ENCODE measurements at places on chromosomes 6 and 20. TPM values are rescaled to one million over a fixed set of nuclear protein-coding genes. Genes with fewer than 3 reads are reported as not detected.

GRCh38 chr6:110331816-110332215 is 26.3 kb downstream of the METTL24 start:
- DNase-seq: no peak
- H3K36me3 ChIP-seq: no peaks in the 10 kb centered on the region
- H3K27ac ChIP-seq: no peak overlapping the region
- H3K4me1 ChIP-seq: peaks cover 5% of the 10 kb centered on the region

DNA sequence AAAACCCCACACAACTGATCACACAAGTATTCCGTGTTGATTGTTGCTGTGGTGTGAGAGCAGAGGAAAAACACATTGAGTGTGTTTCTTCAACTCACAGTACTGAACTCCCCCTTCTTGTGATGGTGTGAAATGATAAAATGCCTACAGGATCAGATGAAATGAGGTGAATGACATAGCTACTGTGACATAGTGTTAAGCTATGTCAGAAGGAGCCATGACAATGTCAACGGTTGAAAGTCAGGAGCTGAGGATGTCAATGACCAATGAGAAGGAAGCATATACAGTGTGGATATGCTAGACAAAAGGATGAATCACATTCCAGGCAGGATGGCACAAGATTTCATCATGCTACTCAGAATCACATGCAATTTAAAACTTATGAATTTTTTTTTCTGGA is 38.8 kb downstream of the WASF1 start:
- DNase-seq: no peak
- no peak overlapping the region for H3K27ac ChIP-seq
- no peaks in the 10 kb centered on the region for H3K36me3 ChIP-seq
- H3K4me3 ChIP-seq: no peak overlapping the region
- H3K4me1 ChIP-seq: no peaks in the 10 kb centered on the region
- H3K27me3 ChIP-seq: no peaks in the 10 kb centered on the region

DNA sequence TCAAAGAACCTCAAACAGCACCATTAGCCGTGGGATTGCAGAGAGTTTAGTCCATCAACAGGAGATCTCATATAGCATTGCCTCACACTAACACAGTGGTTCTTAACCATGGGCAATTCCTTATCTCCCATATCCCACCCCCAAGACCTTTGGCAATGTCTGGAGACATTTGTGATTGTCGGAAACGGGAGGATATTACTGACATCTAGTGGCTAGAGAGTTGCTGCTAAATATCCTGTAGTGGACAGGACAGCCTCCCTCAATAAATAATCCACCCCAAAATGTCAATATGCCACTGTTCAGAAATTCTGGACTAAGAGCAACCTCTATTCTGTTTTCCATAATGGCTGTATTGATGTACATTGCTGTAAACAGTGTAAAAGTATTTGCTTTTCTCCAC is 210.1 kb upstream of the CCN2 start:
- no peak overlapping the region for H3K27ac ChIP-seq
- H3K4me3 ChIP-seq: no peak overlapping the region
- DNase-seq: no peak
- no peaks in the 10 kb centered on the region for H3K27me3 ChIP-seq
- no peaks in the 10 kb centered on the region for H3K4me1 ChIP-seq

DNA sequence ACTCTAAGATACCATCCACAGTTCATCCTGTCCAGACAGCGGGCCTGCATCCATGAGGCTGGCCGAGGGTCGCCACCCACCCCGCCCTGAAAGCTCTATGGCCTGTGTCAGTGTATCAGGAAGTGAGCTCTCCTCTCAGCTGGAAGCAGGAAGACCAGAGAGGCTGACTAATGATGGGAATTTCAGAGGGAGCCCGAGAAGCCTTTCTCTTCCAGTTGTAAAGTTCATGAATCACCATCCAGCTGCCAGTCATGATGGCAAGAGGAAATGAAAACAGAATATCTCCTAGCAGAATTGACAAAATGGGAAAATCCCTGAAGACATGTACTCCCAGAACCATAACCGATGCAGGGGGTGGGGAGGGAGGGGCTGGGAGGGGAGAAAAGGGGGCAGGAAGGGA is 109.6 kb upstream of the RPS6KA2 start:
- H3K27me3 ChIP-seq: no peaks in the 10 kb centered on the region
- DNase-seq: no peak
- no peaks in the 10 kb centered on the region for H3K4me1 ChIP-seq
- no peak overlapping the region for H3K27ac ChIP-seq
- no peak overlapping the region for H3K4me3 ChIP-seq

DNA sequence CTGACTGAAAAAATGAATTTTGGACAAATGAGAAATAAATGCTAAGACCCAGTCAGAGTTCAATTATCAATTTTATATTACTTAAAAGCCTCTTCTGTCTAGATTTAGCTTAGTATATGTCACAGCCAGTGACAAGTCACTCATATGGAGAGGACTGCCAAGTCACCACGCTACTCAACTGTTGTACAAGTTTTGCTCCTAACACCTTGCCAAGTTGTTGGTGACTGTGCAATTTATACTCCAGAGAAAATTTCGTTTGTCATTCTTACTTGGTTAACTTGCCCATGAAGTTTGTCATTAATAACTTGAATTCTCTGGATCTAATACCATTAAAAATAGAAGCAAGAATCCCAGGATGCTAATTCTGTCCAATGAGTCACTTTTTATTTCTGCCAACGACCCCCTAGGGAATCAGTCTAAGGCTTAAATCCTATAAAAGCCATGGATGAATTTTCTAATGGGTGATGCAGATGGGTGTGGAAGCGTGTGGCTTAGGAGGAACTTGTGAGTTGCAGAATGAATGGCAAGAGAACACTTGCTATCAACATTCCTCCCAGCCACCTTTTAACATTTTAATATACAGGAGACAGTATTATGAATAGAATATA is 30.4 kb upstream of the FBXO30 start:
- H3K27me3 ChIP-seq: no peaks in the 10 kb centered on the region
- no peaks in the 10 kb centered on the region for H3K36me3 ChIP-seq
- DNase-seq: no peak
- no peak overlapping the region for H3K27ac ChIP-seq
- H3K4me3 ChIP-seq: no peak overlapping the region
- H3K4me1 ChIP-seq: peaks cover 9% of the 10 kb centered on the region

DNA sequence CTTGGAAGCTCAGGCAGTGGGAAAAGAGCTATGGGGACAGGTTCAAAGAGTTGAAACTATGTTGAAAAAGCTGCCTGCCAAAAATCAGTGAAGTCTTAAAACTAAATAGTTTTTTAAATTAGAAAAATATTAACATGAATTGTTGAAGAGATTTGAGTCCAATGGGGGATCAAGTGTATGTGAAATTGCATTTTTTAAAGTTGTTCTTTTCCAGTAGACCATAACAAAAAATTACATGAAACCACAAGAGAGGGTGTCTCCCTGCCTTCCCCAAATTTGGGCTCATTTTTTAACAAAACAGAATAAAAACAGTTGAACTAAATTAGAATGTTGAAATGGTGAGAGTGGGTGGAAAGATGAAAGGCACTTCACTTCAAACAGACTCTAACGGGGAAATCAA is 31.5 kb upstream of the COL10A1 start:
- H3K4me3 ChIP-seq: no peak overlapping the region
- H3K4me1 ChIP-seq: no peaks in the 10 kb centered on the region
- H3K36me3 ChIP-seq: no peaks in the 10 kb centered on the region
- H3K27me3 ChIP-seq: no peaks in the 10 kb centered on the region
- H3K27ac ChIP-seq: no peak overlapping the region
- DNase-seq: no peak

- H3K36me3 ChIP-seq: peaks cover 30% of the 10 kb centered on the region
- no peak overlapping the region for H3K27ac ChIP-seq
- no peaks in the 10 kb centered on the region for H3K27me3 ChIP-seq
- H3K4me3 ChIP-seq: no peak overlapping the region
These were observed 12.2 kb downstream of the TGIF2 start for GRCh38 chr20:36585410-36586125.

DNA sequence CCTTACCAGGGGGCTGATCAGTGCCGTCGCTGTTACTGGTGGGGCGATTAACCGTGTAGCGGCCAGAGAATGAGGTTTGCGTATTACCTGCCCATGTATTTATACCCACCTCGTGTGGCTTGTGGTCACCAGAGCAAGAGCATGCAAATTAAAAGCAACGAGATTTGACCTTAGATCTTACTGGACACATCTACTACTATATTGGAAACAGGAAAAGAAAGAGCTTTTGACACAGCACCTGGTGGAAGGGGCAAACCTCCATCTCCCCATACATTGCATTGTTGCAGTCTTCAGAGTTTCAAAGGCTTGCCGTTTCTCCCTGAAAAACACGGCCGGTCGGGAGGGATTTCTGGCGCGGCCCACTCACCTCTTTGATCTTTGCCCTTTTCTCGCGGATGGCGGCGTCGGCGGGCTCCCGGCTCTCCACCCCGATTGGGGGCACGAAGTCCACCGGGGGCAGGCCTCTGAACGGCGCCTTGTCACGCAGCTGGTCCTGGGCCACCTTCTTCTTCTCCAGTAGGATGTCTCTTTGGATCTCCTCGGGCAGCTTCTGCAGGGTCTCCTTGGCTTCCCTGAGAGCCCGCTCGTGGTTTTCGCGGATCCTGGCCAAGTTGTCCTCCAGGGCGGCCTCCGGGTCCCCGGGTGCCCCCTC is 1.3 kb downstream of the MAN1A1 start:
- H3K27ac ChIP-seq: peak overlapping the region; percentile 87
- no peaks in the 10 kb centered on the region for H3K4me1 ChIP-seq
- H3K27me3 ChIP-seq: no peaks in the 10 kb centered on the region
- peak overlapping the region; percentile 80 for H3K4me3 ChIP-seq

- no peaks in the 10 kb centered on the region for H3K27me3 ChIP-seq
- H3K4me1 ChIP-seq: no peaks in the 10 kb centered on the region
- no peak overlapping the region for H3K27ac ChIP-seq
- H3K4me3 ChIP-seq: no peak overlapping the region
- DNase-seq: no peak
These were observed 3.7 kb downstream of the MANEA start for GRCh38 chr6:95581073-95581472.

GRCh38 chr20:32163951-32164350 is 43.6 kb downstream of the PLAGL2 start:
- H3K27me3 ChIP-seq: no peaks in the 10 kb centered on the region
- no peaks in the 10 kb centered on the region for H3K4me1 ChIP-seq
- no peak overlapping the region for H3K4me3 ChIP-seq

DNA sequence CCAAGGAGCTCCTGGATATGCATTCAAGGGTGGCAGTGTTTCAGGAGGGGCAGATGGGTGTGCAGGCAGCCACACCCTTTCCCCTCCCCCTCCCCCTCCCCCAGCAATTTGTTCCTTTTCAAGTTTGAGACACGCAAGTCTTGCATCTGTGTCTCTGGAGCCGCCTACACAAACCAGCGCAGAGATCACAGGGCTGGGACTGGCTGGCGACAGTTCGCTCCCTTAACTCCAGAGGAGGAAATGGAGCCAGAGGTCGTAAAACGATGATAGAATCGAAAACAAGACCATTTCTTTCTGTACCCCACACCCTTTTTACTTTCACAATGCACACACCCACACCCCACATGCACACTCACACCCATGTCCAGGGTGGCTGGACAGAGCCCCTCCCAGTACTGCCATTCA is 163.1 kb downstream of the LY86 start:
- H3K4me1 ChIP-seq: no peaks in the 10 kb centered on the region
- DNase-seq: peak; percentile 69
- H3K27me3 ChIP-seq: no peaks in the 10 kb centered on the region
- H3K27ac ChIP-seq: peak overlapping the region; percentile 91
- H3K36me3 ChIP-seq: no peaks in the 10 kb centered on the region

DNA sequence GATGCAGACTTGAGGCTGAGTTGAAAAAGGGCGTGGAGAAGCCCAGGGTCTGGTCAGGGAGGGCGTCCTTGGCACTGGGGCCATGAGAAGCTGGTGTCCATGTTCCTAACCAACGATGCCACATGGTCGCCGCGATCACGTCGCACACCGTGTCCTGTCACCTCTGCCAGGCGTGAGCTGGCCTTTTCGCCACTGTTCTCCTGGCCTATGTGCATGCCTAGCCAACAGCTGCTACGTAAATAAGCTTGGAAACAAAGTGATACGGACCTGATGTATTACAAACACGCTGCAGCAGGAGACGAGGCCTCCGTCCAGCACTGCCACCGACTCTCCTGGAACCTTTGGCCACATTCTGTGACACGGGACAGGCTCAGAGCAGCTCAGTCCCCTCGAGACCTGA is 22.0 kb upstream of the KIF25 start:
- peaks cover 6% of the 10 kb centered on the region for H3K36me3 ChIP-seq
- no peaks in the 10 kb centered on the region for H3K4me1 ChIP-seq
- no peaks in the 10 kb centered on the region for H3K27me3 ChIP-seq
- H3K27ac ChIP-seq: no peak overlapping the region

GRCh38 chr6:3227363-3228045 is at the start of gene TUBB2B:
TUBB2B (minus strand) TSS chr6:3227653; CDS start chr6:3227543, 110 bp downstream.
- H3K27ac ChIP-seq: no peak within 1 kb of the TSS
- peak within 1 kb of the TSS; percentile 51 for H3K4me3 ChIP-seq
- no peaks in the 10 kb centered on the region for H3K36me3 ChIP-seq
- peaks cover 28% of the 10 kb centered on the region for H3K27me3 ChIP-seq

GRCh38 chr6:2436410-2437154 is 191.2 kb upstream of the GMDS start:
- no peak for DNase-seq
- no peaks in the 10 kb centered on the region for H3K4me1 ChIP-seq
- no peak overlapping the region for H3K27ac ChIP-seq
- H3K36me3 ChIP-seq: no peaks in the 10 kb centered on the region

DNA sequence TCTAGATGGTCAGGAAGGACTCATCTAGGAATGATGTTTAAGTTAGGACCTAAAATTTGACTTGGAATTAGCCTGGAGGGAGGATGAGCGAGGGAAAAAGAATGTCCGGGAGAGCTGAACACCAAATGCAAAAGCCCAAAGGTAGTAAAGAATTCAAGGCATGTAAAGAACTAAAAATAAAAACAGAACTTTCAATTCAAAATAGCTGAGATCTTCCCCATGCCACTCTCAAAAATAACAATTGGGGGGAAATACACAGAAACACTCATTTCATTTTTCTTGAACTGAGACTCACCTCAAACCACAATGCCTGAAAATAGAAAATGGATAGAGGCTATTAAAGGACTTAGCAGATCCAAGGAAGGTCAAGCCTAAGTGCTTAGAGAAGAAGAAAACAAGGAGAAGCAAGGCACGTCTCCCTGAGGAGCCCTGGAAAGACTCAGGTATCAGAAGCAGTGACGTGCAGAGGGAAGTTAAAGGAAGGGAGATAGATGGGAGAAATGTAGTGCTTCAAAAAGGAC is 10.4 kb downstream of the PXT1 start:
- H3K4me3 ChIP-seq: no peak overlapping the region
- H3K4me1 ChIP-seq: no peaks in the 10 kb centered on the region
- no peaks in the 10 kb centered on the region for H3K36me3 ChIP-seq
- no peak for DNase-seq
- no peaks in the 10 kb centered on the region for H3K27me3 ChIP-seq
- H3K27ac ChIP-seq: no peak overlapping the region

The HRH3 gene
- not detected for total RNA-seq

The SNPH gene
- total RNA-seq: 5.0 TPM

The FKBP1C gene
- not detected for total RNA-seq

The ABHD16B gene
- not detected for total RNA-seq

The MCCD1 gene
- total RNA-seq: not detected

The SNAP25 gene
- 0.74 TPM for total RNA-seq

The PDE7B gene
- total RNA-seq: 9.0 TPM

The GRM1 gene
- 0.07 TPM for total RNA-seq

The SLC17A9 gene
- 1.3 TPM for total RNA-seq
